ENCODE measurements at places on chromosomes 7 and 10.

DNA sequence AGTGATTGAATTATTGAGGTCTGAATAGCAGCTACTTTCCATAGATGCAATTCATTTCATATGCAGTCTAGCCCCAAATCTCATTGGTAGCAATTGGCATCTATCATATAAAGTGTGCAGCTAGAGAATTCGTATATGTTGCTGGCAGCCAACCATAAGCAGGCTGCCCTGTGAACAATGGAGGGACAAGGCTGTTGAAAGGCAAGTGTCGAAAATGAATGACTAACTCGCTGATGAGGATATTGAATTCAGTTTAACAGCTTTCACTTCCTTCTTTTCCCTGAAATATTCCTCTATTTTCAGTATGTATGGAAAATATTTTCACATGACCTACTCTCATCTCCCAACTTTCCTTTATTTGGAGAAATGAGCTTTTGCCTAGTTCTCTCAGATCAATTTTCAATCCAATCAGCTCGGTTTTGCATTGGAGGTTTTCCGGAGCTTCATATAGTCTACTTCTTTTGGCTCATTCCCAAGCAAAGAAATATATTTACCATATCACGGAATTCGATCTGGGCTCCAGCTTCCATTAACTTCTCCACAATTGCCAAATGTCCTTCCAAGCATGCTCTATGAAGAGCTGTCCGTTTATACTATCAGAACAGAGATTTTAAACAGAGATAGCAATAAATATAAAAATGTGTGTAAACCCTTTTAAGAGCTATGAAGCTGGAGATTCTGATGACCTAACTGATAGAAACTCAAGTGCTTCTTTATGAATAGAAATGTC lies 3.5 kb downstream of the ANKRD1 start:
- no peak for DNase-seq

GRCh38 chr10:97543025-97543546 lies 29.5 kb upstream of the ANKRD2 start:
- peak; percentile 60 for DNase-seq

DNA sequence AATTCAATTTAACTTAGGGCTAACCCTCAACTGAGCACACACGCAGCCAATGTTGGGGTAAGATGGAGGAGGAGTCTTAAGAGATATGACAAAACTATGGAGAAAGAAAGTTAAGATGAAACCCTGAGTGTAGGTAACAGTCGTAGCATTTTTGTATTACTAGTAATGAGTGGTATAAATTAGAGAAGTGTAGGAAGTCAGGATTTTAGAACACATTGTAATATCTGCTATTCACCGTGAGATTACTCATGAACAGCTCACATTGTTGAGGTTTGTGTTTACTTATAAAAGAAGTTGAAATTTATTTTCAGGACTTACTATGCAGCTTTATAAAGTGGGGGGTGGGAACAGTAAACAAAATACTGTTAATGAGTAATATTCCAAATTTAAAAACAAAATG lies 107.2 kb downstream of the ARHGAP21 start:
- DNase-seq = no peak

- DNase-seq = no peak
Observed at GRCh38 chr7:949021-949934, 5.2 kb downstream of the ADAP1 start.

DNA sequence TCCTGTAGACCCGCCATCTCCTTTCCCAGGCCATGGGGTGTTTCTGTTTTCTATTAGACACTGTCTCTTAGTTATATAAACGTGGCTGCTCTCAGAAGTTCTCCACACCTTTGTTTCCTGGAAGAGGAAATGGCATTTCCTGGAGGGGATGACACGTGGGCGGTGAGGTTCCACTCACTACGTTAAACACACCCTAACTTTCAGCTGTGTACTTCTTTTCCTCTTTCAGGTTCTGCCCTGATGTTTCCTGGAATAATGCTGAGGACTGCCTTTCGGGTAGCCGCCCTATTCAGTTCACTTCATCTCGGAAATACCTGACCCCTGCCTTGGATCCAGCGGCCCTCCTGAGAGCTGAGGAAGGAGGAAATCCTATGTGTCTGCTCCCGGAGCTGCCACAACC lies 3.4 kb upstream of the PRKCQ start:
- DNase-seq = peak; percentile 40

GRCh38 chr10:23051855-23052331 lies 43.5 kb upstream of the MSRB2 start:
- DNase-seq = no peak

- DNase-seq = no peak
Observed at GRCh38 chr7:467393-467828, 52.2 kb downstream of the PDGFA start.

DNA sequence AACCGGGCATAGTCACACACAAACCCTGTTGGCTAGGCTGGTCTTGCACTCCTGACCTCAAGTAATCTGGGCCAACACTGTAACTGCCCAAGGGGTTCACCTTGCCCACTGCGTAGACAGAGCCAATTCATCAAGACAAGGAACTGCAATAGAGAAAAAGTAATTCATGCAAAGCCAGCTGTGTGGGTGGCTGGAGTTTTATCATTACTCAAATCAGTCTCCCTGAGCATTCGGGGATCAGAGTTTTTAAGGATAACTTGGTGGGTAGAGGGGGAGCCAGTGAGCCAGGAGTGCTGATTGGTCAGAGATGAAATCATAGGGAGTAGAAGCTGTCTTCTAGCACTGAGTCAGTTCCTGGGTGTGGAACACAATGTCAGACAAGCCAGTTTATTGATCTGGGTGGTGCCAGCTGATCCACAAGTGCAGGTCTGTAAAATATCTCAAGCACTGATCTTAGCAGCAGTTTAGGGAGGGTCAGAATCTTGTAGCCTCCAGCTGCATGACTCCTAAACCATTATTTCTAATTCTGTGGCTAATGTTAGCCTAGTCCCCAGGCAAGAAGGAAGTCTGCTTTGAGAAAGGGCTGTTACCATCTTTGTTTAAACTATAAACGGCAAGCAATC lies 15.6 kb upstream of the FXYD4 start:
- DNase-seq = no peak

- no peak for DNase-seq
Observed at GRCh38 chr10:130354573-130354954, 218.4 kb downstream of the GLRX3 start.

GRCh38 chr7:68393051-68393450 lies 1205.2 kb upstream of the AUTS2 start:
- no peak for DNase-seq

- no peak for DNase-seq
Observed at GRCh38 chr10:75070476-75070875, 41.0 kb upstream of the SAMD8 start.

DNA sequence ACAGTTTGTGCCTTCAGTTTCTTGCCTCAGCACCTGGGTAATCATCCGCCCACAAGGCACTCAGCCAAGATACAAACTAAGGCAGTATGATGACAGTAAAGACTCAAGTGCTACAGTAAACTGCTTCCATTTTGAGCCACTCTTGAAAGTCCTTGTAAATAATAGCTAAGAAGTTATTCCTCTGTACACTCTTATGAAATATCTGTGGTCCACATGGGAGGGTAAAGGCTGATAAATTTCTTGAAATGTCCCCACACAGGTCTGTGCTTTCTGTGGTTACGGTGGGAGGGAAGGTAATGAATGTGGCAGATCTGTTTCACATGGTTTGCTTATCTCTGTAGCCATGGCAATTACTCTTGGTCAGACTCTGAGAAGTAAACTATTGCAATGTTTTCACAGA lies 551.0 kb upstream of the ZWINT start:
- no peak for DNase-seq

- DNase-seq = no peak
Observed at GRCh38 chr10:6602700-6603084, 22.6 kb upstream of the PRKCQ start.

GRCh38 chr10:33258967-33259366 lies 75.5 kb downstream of the NRP1 start:
- DNase-seq = no peak

DNA sequence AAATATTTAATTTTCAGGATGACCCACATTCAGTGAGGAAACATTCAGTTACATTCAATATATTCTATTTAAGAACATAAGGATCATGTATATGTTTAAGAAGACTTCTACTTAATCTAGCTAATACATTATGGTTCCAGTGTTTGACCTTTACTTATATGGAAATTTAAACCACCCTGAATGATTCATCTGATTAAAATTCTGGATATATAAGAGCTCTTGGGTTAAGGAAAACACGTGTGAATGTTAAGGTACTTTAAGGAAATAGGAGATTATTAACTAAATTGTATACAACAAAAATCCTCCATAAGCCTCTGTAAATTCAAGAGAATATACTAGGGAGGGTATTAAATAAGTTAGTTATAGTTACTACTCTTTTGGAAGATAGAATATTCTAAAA lies 40.9 kb downstream of the HDAC9 start:
- no peak for DNase-seq

- DNase-seq = no peak
Observed at GRCh38 chr7:155358066-155358947, 60.6 kb downstream of the INSIG1 start.

DNA sequence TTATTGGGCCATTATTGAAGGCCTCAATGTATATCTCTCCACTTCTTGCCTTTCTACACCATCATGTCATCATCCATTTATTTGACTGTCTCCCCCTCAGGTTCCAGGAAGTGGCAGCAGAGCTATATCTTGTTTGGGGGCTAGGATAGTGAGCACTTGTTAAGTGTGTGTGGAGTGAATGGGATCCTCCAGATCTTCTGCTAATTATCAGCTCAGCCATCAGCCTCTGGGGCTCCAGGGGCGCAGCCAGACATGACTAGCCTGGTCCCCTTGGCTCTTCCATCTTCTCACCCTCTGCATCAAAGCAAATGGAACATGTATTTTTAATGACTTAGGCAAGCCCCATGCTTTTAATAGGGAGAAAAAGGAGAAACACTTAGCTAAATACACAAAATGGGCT lies 176.5 kb downstream of the ARHGAP12 start:
- DNase-seq = no peak

- DNase-seq = no peak
Observed at GRCh38 chr10:109067031-109067430, 856.3 kb downstream of the XPNPEP1 start.

DNA sequence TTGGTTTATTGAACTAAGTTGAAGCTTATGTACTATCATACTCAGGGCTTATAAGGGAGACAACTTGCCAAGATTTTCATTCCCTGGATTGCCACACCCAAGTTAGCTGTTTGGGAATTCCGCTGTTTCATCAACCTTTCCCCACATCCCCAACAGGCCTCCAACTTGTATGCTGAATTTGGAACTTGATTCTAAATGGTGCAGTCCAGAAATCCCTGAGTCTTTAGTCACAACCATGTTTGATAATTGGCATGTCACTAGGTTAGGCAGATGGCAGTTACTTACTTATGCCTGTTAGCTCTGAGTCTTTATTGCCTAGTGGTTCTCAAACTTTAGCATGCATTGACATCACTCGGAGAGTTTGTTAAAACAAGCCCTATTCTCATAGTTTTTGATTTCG lies 135.4 kb upstream of the PRPS1L1 start:
- DNase-seq = no peak

- no peak for DNase-seq
Observed at GRCh38 chr7:85014936-85015660, 171.8 kb downstream of the SEMA3D start.

GRCh38 chr10:117448802-117449201 lies 73.6 kb upstream of the PDZD8 start:
- no peak for DNase-seq

- DNase-seq = no peak
Observed at GRCh38 chr7:88760136-88760515, 626 bp downstream of the ZNF804B start.

DNA sequence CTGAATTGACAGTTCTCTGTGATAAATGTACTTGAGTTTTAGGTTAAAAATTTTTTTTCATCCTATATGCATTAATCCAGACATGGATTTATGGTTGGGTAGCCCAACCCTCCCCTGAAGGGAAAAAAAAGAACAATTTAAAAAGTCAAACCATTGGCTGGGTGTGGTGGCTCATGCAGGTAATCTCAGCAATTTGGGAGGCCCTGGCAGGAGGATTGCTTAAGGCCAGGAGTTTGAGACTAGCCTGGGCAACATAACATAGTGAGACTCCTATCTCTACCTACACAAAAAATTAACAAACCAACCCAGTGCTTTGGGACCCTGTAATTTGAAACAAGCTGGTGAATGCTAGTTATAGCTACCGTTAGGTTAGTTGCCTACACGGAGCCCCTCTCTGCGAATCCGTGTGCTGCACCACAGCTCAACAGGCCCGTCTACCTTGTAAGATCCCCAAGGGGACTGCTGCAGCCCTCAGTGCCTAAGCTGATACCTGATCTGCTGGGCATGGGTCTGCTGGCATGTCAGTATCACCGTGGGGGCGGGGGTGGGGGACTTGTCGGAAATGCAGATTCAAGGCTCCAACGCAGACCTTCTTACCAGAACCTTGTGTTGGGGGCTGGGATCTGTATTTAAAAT lies 32.8 kb downstream of the TSPAN14 start:
- no peak for DNase-seq

GRCh38 chr7:112765105-112765504 lies 25.1 kb downstream of the TMEM168 start:
- no peak for DNase-seq

GRCh38 chr10:92559046-92559445 lies 14.8 kb downstream of the IDE start:
- no peak for DNase-seq

GRCh38 chr7:87218796-87219544 lies 562 bp downstream of the TMEM243 start:
- peak; percentile 62 for DNase-seq

- DNase-seq = no peak
Observed at GRCh38 chr10:59773088-59773487, 19.8 kb upstream of the MRLN start.

- no peak for DNase-seq
Observed at GRCh38 chr7:82204694-82205093, 238.9 kb downstream of the CACNA2D1 start.

GRCh38 chr10:81013771-81014170 lies 476.1 kb downstream of the SH2D4B start:
- no peak for DNase-seq

DNA sequence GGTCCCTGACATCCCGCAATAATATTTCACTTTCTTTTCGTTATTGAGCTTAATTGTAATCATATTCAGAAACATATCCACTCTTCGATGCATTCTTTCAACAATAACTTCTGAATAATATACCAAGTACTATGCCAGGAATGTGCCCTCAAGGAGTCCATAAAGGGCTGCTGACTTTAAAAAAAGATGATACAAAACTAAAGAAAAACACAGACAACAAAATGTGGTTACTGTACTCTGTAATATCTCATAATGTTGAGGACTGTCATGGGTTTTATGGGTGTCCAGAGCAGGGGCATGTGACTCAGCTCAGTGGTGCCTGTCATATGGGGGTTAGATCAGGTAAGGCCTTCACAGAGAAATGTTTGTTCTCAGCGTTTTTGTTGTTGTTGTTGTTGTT lies 73.7 kb downstream of the ARL4A start:
- DNase-seq = no peak

- no peak for DNase-seq
Observed at GRCh38 chr7:134515569-134516468, 11.5 kb upstream of the AKR1B10 start.
